ENCODE measurements at places on chromosomes 7 and 10. TPM values are rescaled to one million over a fixed set of nuclear protein-coding genes. Genes with fewer than 3 reads are reported as not detected.

Gene CLCN1
- total RNA-seq = 0.09 TPM

Gene DNAH11
- 2.3 TPM for total RNA-seq

Gene DENND2A
- not detected for total RNA-seq

DNA sequence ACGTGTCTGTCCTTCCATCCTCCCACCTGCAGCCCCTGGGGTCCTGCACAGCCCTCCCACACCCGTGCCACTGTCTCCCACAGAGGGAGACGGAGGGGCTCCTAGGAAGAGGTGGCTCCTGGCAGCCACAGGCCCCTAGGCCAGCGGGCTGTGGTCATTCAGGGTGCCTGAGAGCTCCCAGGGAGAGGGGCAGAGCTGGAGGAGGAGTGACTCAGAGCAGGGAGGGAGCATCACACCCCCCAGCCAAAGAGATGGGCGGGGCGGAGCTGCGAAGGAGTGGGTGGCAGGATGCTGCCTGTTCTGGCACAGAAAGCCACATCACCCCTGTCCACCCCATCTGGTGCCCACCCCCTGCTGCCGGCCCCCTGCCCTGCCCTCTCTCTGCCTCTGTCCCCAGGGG lies 50.5 kb downstream of the STK32C start:
- H3K27me3 ChIP-seq = no peaks in the 10 kb centered on the region
- no peak overlapping the region for H3K27ac ChIP-seq
- peak; percentile 90 for DNase-seq
- no peak overlapping the region for H3K4me3 ChIP-seq
- peaks cover 36% of the 10 kb centered on the region for H3K4me1 ChIP-seq
- no peaks in the 10 kb centered on the region for H3K36me3 ChIP-seq

DNA sequence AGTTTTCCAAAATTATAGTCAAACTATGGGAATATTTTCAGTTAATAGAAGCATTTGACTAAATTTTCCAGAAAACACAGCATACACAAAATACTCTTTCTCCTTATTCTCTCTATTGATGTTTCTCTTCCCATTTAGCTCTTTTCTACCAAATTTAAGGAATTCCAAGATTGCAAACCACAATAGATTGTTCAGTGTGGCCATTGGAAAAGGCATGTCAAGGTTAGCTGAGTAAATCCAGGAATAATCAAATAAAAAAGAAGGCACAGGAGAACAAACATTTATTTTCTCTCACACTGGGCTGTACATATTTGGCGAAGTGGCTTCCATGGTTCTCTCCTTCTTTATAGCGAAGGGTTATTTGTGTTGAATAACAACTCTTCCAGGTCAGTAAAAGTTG lies 117.3 kb downstream of the THSD7A start:
- H3K36me3 ChIP-seq = no peaks in the 10 kb centered on the region
- no peak overlapping the region for H3K4me3 ChIP-seq
- no peaks in the 10 kb centered on the region for H3K27me3 ChIP-seq
- H3K27ac ChIP-seq = no peak overlapping the region
- no peak for DNase-seq

DNA sequence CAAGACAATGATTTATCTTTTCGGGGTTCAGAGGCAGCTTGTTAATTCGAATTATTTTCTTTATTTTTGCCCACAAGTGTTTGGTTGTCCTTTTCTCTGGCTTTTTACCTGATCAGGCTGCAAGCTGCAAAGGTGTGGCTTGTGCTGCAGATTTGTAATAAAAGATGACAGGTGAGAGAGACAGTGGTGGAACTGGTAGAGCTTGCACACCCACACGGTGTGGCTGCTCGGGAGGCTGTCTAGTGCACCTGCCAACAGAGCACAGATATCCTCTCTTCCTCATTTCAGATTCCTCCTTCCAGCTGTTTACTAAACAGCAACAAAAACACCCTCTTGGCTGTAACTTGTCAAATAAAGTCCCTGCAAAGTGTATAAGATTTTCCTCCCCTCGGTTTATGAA lies 9.2 kb downstream of the GJD4 start:
- no peak overlapping the region for H3K4me3 ChIP-seq
- no peaks in the 10 kb centered on the region for H3K36me3 ChIP-seq
- DNase-seq = no peak
- no peaks in the 10 kb centered on the region for H3K4me1 ChIP-seq

GRCh38 chr7:2521952-2522591 lies 2.5 kb downstream of the LFNG start:
- peak overlapping the region; percentile 97 for H3K4me3 ChIP-seq
- DNase-seq = peak; percentile 94
- peak overlapping the region; percentile 94 for H3K27ac ChIP-seq
- peaks cover 41% of the 10 kb centered on the region for H3K4me1 ChIP-seq
- H3K36me3 ChIP-seq = peaks cover 27% of the 10 kb centered on the region
- H3K27me3 ChIP-seq = no peaks in the 10 kb centered on the region

DNA sequence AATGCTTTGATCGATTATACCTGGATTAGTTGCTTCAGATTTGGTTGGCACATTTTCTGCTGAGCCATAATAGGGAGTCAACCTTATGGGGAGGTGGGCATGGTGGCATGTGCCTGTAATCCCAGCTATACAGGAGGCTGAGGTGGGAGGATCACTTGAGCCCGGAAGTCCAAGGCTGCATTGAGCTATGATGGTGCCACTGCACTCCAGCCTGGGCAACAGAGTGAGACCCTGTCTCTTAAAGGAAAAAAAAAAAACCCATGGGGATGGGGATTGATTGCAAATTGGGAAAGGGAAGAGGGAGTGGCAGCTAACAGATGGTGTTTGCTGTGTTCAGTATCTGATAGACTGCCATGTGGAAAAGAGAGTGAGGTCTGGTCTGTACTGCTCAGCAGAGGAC lies 11.1 kb downstream of the STK17A start:
- peaks cover 33% of the 10 kb centered on the region for H3K36me3 ChIP-seq
- H3K27me3 ChIP-seq = no peaks in the 10 kb centered on the region
- H3K27ac ChIP-seq = peak overlapping the region; percentile 89
- DNase-seq = no peak
- peaks cover 81% of the 10 kb centered on the region for H3K4me1 ChIP-seq

DNA sequence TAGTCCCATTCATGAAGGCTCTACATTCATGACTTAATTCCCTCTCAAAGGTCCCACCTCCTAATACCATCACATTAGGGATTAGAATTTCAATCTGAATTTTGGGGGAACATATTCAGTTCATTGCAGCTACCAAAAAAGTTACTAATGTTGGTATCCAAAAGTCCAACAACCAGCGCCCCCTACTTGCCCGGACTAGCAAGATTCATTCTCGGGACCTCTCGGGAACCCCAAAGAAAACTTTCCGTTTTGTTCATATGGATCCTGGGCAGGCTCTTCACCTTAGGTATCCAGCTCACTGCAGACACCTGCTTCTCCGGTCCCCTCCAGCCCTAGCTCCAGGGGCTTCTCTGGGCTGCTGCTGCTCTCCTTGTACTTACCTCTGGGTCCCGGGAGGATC lies 8.9 kb upstream of the GRK5 start:
- H3K36me3 ChIP-seq = no peaks in the 10 kb centered on the region
- H3K4me1 ChIP-seq = peaks cover 13% of the 10 kb centered on the region
- DNase-seq = peak; percentile 63
- H3K27me3 ChIP-seq = no peaks in the 10 kb centered on the region
- no peak overlapping the region for H3K4me3 ChIP-seq
- peak overlapping the region; percentile 77 for H3K27ac ChIP-seq

DNA sequence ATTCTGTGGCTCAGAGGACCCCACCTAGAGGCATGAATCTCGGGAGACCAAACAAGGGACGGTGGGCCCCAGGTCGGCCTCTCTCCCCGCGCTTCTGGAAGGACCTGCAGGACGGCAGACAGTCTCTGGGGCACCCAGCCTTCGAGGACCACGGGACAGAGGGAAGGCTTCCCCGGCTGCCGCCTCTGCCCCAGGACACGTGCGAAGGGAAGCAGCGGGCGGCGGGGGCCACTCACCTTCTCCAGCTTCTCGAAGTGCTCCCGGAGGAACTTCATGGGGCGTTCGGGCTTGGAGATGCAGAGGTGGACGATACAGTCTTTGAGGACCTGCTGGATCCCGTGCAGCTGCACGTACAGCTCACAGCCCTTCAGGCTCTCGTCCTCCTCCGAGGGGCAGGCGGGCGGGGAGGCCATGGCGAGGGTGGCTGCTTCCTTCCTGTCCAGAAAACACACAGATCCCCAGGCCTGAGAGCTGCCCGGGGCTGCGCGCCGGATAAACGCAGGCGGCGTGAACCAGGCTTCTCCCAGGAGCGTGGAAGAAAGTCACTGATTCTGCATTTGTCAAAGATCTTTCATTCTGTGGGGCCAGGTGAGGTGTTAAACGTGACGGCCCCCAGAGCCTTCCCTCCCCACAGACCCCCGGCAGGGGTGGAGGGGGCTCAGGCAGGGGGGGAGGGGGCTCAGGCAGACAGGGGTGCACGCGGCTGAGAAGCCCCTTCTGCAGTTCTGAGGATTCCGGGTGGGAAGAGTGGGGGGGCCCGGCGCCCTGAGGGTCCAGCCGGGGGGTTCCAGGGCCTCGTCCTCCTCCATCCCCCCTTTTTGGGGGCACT lies 15.2 kb upstream of the DNAAF5 start:
- peaks cover 28% of the 10 kb centered on the region for H3K36me3 ChIP-seq
- H3K4me3 ChIP-seq = peak overlapping the region; percentile 60
- H3K27me3 ChIP-seq = no peaks in the 10 kb centered on the region
- H3K4me1 ChIP-seq = peaks cover 13% of the 10 kb centered on the region
- no peak overlapping the region for H3K27ac ChIP-seq

DNA sequence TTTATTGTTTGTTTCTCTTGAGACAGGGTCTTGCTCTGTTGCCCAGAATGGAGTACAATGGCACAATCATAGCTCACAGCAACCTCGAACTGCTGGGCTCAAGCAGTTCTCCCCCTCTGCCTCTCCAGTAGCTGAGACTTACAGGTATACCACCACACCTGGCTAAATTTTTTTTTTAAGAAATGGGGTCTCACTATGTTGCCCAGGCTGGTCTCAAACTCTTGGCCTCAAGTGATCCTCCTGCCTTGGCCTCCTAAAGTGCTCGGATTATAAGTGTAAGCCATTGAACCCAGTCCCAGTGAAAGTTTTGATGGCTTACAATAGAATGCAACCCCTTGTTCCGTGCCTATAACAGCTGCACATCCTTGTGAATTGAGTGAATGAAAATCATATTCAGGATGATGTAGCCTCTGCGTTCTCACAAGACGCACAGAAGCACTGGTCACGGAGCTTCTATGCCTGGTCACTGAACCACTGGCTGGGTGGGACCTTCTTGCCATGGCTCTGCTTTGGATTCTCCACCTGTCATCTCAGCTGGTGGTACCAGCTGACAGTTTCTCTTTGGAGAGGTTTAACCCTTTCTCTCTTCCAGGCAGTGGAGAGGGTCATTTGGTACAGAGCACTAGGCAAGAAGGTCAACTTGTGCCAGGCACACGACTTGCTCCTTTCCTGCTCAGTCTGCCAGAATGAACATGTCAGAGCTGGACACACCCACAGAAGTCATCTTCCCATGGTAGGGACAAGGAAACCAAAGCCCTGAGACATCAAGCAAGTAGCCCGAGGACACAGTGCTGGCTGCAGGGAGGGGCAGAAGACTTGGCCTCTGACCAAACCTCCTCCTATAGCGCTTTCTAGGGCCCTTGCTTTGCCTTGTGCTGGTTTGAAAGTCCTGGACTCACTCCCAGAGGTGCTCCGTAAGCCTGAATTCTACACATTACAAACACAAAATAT lies 89.6 kb downstream of the ATXN7L1 start:
- no peaks in the 10 kb centered on the region for H3K27me3 ChIP-seq
- no peak overlapping the region for H3K27ac ChIP-seq
- no peaks in the 10 kb centered on the region for H3K36me3 ChIP-seq
- H3K4me1 ChIP-seq = peaks cover 20% of the 10 kb centered on the region
- H3K4me3 ChIP-seq = no peak overlapping the region

DNA sequence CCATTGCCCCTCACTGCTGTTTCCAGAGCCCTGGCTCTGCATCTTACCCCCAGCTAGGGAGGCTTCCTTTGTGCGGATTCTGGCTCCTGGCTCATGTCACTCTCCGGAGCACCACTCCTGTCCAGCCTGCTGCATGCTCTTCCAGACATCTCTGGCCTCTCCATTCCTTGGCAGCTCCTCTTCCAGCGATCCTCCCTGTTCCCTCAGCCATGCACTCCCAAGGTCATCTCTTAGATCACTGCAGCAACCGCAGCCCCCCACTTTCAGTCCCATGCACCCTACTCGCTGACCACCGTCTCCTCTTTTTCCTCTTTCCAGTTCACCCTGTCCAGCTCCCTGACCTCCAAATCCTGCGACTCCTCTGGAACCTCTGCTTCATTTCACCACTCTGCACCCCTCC lies 6.9 kb upstream of the SMARCD3 start:
- no peak overlapping the region for H3K4me3 ChIP-seq
- H3K36me3 ChIP-seq = no peaks in the 10 kb centered on the region
